ENCODE measurements at places on chromosomes 3 and 15.

DNA sequence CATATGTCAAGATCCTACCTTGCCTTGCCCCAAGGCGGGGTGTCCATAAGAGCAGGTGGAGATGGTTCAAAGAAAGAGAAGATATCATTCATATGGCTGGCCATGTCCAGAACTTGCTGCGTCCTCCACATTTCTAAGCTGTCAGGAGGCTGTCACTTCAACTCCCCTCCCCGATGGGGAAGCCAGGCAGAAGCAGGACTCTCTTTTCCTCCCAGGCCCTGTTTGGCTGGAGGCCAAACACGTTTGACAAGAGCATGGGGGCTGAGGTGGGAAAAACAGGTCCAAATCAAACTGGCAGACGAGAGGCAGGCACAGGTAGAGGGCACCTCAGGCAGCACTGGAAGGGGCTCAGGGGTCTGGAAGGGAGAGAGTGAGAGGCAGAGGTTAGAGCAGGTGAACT lies 37.7 kb downstream of the MESD start:
- DNase-seq: no peak

GRCh38 chr15:91126080-91126479 lies 26.0 kb downstream of the SV2B start:
- DNase-seq: no peak

GRCh38 chr15:47736143-47736786 lies 19.0 kb downstream of the SEMA6D start:
- no peak for DNase-seq

GRCh38 chr3:62727536-62727935 lies 147.7 kb downstream of the CADPS start:
- DNase-seq: no peak

DNA sequence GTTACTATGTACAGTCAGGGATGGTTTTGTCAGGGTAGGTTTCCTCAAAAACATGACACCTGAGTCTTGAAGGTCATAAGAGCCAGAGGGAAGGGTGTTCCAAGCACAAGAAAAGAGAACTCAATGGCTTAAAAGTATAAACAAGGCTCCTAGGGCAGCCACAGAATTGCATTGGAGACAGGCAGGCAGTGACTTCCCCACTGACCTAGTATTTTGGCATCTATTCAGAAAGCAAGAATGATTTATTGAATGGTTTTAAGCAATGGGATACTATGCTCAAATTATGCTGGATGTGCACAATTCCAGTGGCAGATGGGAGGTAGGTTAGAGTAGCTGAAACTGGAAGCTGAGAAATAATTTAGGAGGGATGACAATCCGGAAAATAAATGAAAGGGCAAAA lies 54.0 kb downstream of the TSC22D2 start:
- no peak for DNase-seq

DNA sequence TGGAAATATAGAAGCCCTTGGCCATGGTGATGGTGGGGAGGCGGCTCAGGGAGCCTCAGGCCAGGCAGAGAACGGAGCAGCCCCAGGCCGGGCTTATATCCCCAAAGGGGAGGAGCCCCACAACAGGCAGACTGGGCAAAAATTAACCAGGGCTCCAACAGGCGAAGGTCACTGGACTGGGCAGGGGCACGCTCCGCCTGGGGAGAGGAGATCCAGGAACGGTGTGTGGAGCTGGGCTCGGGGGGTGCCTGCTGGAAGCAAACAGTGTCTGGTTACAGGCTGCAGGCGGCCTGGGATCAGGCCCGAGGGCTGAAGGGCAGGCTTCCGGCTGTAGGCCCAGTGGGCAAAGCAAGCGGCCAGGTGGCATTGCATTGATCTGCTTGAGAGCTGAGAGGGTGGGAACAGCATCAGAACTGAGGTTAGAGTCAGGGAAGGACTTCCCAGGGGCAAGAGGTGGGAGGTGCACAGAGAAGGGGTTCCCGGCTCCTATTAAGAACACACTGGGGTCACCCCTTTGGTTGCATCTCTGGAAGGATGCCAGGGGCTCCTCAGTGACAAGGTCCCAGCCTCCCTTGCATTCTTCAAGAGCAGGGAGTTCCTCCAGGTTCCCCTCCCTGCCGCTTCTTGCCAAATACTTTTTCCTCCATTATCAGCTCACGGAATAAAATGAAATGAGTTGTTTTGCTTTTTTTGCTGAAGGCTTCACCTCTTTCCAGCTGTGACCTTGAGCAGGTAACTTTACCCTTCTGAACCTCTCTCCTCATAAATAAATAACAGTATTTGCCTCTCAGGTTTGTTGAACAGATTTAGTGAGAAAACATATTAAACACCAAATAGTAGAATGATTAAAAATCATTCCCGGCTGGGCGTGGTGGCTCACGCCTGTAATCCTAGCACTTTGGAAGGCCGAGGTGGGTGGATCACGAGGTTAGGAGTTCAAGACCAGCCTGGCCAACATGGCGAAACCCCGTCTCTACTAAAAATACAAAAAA lies 7.8 kb downstream of the ANPEP start:
- DNase-seq: no peak

GRCh38 chr3:149808209-149808829 lies 4.7 kb upstream of the RNF13 start:
- peak; percentile 61 for DNase-seq

DNA sequence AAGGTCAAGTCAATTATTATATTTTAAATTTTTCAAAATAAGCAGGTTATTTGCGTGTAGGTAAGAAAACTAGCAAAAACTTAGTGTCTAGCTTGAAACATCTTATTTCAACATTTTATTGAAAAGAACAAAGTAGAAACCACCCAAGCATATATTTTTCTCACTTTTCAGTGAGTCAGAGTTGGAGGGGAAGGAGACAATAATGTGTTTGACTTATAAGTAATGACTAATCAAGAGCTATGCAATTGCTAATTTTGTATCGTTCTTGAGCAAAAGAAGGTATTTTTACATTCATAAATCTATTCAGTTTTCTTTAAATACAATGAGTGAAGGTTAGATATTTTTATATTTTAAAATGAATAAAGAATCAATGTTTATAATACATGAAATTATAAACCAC lies 54.4 kb upstream of the P2RY1 start:
- no peak for DNase-seq

GRCh38 chr3:55330756-55331155 lies 156.3 kb downstream of the WNT5A start:
- DNase-seq: no peak

DNA sequence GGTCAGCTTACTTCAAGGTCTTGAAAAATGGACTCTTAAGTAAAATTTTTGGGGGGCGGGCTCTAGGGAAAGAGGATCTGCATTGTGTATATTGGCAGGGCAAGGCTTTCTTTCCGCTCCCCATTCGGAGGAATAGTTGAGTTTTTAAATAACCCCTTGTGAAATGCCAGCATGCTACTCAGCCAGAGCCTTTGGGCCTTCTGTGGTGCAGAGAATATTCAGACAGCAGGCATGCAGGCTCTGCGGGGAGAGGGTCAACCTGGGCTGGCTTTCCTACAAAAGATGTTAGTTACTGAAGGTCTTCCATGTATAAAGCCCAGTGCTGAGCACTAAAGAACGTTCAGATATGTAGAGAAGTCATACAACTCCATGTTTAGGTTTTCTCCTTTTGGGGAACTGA lies 40.6 kb downstream of the ADAMTSL3 start:
- DNase-seq: no peak

DNA sequence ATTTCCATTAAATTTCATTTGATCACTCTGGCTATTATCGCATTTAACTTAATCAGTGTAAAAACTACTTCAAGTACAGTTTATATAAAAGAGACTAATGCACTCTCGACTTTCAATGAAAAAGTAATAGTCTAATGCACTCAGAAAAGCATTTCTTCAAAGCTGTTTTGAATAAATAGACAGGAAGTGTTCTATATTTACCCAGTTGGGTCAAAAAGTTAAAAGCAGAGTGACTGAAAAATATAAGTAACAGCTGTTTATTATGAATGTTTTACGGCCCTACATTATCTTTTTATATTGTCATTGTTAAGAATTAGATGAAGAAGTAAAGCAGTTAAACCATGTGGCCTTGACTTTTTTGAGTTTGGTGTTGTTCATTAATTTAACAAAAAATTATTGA lies 391.8 kb downstream of the ZPLD1 start:
- no peak for DNase-seq

DNA sequence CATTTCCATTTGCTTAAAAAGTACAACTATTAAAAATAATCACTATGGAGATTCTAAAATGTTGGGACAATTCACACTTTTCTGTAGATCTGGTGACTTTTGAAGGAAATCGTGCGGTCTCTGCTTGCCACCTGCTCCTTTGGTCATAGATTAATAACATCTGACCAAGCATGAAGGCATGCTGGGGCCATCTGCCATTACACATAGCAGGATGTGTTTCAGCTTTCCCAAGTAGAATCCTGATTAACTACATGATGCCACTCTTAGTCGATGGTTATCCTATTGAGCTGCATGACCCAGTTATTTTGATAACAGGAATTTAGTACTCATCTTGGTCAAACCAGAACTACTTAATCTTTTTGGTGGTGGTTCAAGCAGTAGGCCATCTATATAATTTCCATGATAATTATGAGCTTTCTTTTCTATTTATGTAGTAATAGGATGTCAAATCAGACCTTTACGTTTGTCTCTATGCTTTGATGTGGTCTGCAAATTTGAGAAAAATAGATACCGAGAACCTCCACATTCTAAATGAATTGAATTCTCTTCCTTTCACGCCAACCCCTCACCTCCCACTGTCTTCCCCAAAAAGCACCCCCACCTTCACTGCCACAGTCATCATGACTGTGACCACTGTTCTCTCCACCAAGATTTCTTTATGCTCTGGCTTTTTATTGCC lies 158.1 kb downstream of the DIPK2A start:
- no peak for DNase-seq
